ENCODE measurements at places on chromosomes 1 and 21. TPM values are rescaled to one million over a fixed set of nuclear protein-coding genes. Genes with fewer than 3 reads are reported as not detected.

DNA sequence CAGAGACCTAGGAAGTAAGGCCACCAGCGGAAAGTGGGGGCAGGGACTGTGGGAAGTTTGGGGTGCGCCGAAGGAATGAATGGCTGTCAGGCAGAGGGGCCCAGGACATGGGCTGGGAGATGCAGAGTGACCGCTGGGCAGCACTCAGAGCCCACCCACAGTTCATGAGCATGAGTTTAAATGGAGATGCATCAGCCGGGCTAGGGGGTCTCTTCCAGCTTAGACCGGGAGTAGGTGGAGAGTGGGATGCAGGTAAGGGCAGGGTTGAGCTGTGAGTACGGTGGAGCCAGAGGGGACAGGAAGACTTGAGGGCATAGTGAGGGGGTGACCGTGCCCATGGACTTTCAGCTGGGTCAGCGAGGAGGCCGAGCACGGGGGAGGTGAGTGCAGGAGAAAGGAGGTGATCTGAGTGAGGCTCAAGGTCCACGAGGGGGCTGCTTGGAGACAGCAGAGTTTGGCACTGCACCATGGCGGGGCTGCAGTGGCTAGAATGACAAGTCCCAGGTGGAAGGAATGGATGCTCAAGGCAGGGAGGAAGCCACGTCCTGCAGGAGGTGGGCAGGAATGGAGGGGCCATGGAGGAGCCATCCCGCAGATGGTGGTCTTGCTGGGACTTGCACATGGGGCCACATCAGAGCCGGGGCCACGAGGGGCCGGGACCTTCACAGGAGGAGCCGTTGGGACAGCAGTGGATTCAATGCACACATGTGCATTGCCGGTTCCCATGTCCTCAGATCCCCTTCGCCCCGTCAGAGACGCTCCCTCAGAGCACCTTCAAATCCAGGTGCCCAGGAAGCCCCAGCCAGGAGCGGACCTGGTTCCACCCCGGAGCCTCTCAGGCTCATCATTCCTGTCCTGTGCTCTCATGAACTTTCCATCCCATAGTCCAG is 34.9 kb downstream of the UBASH3A start:
- no peak for DNase-seq

GRCh38 chr1:246587032-246587431 is 20.8 kb downstream of the CNST start:
- no peak for DNase-seq

- no peak for DNase-seq
Observed at GRCh38 chr1:40078512-40079333, 18.3 kb downstream of the PPT1 start.

DNA sequence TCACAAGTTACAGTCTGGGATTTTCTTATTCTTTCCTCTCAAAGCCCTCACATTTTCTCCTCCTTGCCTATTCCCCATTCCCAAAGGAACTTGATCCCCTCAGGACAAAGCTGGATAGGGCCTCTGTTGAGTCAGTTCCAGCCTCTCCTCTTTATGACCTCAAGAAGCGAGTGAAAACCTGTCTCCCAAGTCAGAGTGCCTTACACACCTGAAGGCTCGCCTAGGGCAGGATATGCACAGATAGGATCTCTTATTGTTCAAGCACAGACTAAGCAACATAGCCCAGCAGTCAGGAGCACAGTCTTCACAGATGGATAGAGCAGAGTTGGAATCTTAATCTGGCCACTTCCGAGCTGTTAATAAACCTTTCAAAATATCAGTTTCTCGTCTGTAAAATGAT is 60.8 kb upstream of the PRRC2C start:
- DNase-seq = no peak

- no peak for DNase-seq
Observed at GRCh38 chr1:15071936-15072335, 81.6 kb upstream of the TMEM51 start.

- no peak for DNase-seq
Observed at GRCh38 chr1:44568128-44568900, 106.0 kb downstream of the TMEM53 start.

GRCh38 chr21:30979054-30979453 is 59.2 kb downstream of the KRTAP19-8 start:
- no peak for DNase-seq

DNA sequence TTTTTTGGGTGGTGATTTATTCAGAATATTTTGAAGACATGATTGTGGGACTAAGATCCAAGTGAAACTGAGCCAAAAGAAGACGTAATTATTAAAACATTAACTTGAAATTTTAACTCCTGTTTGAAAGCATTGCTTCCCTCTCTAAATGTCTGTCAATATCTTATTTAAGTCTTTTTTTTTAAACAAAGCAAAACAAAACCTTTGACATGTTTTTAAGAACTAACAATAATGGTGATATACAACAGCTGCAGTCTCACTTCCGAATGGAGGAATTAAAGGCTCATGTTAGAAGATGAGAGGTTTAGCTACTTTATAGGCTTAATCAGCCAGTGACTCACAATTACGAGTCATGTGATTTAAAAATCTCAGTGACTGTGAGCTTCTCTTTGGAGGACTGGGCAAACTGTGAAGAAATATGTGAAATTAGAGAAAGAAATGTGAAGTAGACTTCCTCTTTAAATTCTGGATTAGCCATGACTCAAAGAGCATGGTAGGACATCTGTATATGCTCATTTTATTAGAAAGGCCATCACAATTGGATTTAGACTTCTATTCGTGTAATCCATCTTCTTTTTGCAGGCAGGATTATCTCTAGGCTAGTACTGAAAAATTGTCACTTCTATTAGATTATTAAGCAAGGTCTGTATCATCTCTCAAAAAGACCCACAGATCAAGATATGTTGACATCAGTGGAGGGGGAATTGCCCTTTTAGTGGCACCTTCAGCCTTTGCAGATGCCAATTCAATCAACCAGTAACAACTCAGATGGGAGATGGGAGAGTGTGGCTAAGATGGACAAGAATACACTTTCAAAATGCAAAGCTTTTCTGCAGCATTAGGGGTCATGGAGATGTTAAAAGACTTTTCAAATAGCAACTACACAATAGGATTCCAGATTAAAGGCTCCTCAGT is 28.7 kb downstream of the KCNA3 start:
- DNase-seq = no peak

DNA sequence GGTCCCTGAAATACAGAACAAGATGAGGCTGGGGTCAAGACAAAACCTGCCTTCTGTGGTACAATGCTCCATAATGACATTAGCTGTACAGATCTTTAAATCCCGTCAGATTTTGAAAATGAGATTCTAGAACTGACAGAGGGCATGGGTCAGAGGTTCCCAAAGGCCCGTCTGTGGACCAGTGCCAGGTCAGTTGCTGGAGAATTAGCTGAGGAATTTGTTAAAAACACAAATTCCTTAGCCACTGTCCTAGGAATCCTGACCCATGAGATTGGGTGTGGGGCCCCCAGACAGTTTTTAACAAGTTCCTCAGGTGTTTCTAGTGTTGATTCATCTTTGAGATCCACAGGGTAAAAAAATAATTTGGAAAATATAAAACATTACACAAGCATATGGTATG is 97.0 kb downstream of the SIPA1L2 start:
- DNase-seq = no peak

Gene IL20
- not detected for total RNA-seq

Gene RGS8
- total RNA-seq = not detected

DNA sequence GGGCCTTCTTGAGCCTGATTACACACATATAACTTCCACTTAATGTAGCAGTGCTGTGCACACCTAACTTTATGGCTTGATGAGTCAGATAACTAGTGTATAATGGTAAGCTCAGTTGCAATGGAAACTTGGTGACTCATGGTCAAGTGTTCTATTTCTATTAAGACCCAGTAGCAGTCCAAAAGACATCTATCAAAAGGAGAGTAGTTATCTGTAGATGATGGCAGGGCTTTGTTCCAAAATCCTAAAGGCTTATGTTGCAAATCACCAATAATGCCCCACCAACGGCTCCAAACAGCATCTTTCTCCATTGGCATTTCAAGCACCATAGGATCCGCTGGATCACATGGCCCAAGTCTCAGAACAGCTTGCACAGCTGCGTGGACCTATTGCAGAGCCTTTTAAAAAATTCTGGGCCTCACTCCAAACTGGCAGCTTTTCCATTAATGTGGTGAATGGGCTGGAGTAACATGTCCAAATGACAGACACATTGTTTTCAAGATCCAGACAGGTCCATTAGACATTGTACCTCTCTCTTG is 566.8 kb upstream of the USP24 start:
- DNase-seq = peak; percentile 37

DNA sequence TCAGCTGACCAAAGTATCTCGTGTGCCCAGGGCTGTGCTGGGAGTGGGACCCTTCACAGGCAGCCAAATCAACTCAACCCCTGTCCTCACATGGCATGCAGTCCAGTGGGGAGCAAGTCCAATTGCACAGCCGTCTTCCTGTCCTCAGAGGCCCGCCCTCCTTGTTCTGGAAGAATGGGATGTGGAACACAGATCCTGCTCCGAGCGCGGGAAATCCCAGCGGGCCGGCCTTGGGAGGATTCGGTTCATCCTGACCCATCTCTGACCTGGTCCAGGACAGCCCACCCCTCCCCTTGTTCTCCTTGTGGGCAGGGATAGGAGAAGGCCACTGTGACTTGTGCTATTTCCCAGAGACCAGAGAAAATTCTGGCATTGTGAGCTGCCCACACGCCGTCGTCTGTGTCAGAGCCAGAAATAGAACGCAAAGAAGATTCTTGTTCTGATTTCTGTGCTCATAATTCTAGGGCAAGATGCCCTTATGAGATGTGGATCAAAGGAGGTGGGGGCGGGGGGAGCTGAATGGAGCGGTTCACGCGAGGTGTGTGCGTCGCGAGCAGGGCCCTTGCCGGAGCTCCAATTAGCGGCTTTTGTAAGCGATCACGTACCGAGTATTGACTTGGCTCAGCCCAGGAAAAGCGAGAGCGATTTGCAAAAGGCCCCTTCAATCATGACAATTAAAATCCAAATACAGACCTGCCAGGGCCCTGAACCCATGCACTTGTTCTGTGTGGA is 79.2 kb downstream of the AJAP1 start:
- no peak for DNase-seq

Gene SPRR1A
- not detected for total RNA-seq

- DNase-seq = peak; percentile 34
Observed at GRCh38 chr21:42653231-42654061, at the start of gene PDE9A. Gene PDE9A (plus strand): TSS chr21:42653621. CDS start chr21:42653815, 194 bp downstream.

Gene MR1
- total RNA-seq = 29.7 TPM

GRCh38 chr1:95532335-95532734 is 298.3 kb downstream of the RWDD3 start:
- no peak for DNase-seq

DNA sequence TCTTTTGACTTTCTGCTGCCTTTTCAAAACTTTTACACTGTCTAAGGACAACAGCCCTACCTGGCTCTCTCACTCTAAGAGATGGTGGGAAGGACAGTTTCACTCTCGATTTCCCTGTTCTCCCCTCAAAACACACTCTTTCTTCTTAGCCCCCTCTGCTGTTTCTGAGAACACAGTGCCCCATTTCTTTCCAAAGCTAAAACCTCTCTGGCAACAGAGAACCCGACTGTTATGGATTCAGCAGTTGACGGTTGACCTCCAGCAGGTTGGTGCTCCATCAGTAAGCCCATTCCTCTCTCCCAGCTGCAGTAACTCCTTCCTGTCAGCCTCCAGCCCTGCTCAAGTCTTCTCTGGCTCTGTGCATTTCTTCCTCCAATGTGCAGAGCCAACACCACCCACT is 88.2 kb upstream of the ABCD3 start:
- DNase-seq = no peak

DNA sequence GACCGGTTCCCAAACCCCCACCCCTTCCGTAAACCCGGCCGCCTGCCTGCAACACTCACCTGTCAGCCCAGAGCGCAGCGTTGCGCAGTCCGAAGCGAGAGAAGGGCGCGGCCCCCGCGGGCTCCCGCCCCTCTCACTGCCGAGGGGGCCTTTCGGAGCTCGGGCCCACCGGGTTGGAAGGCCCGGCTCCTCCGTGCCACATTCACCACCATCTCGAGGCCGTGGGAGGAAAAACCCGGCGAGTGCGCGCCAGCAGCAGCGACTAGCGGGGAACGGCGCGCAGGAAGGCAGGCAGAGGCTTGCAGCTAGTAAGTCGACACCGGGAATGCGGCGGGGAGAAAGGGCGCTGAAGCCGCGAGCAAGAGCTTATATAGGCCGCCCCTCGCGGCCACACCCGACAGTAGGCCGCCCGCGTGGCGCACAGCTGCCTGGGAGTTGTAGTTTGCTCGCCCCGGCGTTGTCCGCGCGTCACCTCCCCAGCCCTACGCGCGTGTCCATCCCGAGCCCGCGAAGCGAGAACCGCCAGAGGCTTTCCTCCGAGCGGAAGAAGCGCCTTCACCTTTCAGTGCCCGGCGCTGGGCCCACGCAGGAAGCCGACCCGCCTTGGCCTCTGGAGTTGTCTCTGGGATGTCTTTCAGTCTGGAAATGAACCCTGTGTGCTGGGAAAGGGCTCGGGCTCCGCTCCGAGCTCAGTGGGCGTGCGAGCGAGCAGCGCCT is 10.4 kb upstream of the RAB42 start:
- peak; percentile 96 for DNase-seq

Gene CTSE
- total RNA-seq = not detected

DNA sequence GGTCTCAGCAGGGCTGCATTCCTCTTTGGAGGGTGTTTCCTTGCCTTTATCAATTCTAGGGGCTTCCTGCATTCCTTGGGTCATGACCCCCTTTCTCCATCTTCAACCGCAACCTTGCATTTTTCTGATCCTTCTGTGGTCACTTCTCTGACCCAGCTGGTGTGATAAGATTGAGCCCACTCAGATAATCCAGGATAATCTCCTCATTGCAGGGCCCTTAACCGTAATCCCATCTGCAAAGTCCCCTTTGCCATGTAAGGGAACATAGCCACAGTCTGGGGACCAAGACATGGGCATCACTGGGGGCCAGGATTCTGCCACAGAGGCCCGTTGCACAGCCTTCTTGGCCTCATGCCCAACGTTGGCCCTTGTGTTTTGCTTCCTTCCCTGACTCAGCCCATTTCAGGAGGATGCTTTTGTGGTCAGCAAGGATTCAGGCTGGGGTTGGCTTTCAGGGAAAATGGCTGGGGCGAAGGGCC is 35.0 kb upstream of the IL19 start:
- DNase-seq = no peak

All from uterus (tissue), 4 donors.